ENCODE measurements at places on chromosomes 13 and 19.
A peak's percentile ranks its signal among the peaks of the same experiment; 100 is the strongest.

DNA sequence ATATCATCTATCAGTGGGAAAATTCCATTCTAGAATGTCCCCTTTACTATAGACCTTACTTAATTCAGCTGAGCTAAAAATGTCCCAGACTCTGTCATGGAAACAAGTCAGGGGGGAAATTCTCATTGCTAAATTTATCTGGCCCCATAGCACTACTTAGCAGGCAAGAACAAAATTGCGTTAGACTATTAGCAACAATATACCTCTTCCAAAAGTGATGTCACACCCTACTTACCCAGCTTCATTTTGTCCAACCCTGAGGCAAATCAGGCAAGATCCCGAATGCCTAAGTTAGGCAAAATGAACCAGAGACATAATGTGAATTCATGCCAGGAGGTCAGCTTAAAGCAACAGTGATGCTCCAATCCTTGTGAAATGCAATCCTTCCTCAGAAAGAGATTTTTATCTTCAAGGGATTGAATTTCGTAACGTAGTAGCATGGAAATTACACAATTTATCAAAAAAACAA lies 93.7 kb downstream of the FRY start:
- DNase-seq: no peak

GRCh38 chr13:99756281-99756680 lies 215.3 kb downstream of the ZIC5 start:
- DNase-seq: no peak

GRCh38 chr19:5078666-5079065 lies 109.8 kb downstream of the KDM4B start:
- DNase-seq: no peak

- no peak for DNase-seq
Observed at GRCh38 chr13:60164234-60164889, 634 bp upstream of the DIAPH3 start.

DNA sequence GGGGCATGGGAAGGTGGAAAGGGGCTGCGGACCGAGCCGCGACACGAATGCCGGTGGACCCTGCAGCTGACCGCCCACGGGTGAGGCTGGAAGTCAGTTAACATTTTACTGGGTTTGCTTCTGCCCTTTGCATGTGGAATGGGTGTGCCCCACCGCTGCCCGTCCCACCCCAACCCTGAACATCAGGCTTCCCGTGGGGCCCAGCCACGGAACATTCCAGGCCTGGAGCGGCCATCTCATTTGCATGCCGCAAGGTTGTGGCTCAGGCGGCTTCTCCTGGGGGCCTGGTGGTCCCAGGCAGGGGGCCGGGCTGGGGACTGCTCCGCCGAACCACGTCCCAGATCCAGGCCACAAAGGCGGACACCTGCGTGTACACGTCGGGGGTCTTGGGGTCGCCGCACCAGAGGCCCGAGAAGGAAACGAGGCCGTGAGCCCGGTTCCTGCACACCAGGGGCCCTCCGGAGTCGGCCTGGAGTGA lies 9.3 kb downstream of the FSTL3 start:
- no peak for DNase-seq

DNA sequence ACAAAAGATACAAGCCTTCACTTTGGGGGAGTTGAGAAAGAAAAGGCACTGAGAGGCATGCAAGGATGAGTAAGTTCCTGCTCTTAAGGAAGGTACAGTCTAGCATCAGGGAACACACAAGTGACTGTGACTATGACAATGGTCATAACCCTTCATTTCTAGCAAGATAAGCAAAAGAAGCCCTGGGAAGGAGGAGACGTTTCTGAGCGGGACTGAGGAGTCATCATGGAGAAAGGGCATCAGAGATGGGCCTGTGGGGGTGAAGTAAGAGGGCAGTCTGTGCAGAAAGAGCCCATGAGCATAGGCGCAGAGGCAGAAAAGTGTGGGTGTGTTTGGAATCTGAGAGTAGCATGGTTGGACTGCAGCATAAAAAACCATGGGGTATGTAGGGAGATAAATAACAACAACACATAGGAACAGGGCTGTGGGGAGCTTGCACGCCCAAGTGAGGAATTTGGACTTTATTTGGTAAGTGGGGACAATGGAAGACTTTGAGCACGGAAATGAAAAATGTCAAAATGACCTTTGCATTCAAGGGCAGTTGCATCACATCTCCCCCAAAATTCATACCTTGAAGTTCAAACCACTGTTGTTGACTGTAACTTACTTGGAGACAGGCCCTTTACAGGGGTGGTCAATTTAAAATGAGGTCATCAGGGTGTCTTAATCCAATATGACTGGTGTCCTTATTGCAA lies 86.7 kb downstream of the MBNL2 start:
- DNase-seq: no peak

GRCh38 chr19:48746738-48747575 lies at the start of gene IZUMO1:
Gene IZUMO1 (minus strand): TSS chr19:48746909. CDS start chr19:48745859, 1,050 bp downstream.
- DNase-seq: peak; percentile 72

DNA sequence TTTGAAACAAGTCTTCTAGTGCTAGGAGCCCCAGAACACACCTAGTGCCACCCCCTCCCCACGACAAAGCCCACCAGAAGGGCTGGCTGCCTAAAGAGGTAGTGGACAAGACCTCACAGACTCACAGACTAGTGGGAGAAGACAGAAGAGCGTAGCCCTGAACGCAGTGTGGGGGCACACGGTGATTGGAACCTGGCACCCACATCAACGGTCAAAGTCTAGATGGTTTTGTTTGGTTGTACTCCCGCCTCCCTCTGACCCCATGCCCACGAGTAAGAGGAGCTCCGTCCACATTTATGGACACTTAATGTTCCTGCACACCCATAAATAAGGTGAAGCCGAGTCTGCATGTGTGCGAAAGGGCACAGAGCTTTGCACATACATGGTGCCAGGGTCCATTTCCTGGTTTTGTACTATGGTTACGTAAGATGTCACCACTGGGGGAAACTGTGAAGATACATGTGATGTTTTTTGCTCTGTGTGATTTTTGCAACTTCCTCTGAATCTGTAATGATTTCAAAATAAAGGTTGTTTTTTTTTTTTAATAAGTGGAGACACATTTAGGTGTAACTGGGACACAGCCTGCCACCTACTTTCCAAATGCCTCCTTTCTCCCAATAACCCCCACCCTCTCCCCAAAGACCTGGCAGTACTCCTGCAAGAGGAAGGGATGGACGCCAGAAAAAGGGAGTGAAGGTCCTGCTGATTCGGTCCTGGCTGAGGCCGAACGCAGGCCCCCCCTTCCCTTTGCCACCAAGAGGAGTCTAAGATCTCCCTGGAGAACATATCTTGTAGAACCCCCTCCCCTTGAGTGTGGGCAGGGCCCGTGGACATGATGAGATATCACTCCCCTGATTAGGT lies 72.8 kb downstream of the GNG7 start:
- DNase-seq: no peak

GRCh38 chr13:101474419-101474957 lies 22.0 kb downstream of the ITGBL1 start:
- no peak for DNase-seq

DNA sequence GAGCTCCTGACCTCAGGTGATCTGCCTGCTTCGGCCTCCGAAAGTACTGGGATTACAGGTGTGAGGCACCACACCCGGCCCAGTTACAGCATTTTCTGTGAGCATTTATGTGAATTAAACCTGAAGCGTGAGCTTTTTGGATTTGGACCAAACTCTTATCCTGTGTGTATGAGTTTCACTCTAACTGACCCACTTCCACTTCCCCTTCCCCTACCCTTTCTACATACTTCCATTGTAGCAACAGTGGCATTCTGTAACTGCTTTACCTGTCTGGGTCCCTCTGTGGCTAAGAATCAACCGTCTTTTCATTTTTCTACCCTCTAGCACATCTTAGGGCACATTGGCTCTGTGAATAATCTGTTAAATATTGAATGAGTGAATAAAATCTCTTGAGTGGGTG lies 16.2 kb downstream of the FRY start:
- DNase-seq: no peak

- no peak for DNase-seq
Observed at GRCh38 chr13:45207319-45207718, 6.5 kb upstream of the KCTD4 start.

GRCh38 chr19:54430306-54431254 lies 15.3 kb downstream of the TTYH1 start:
- DNase-seq: peak; percentile 67

GRCh38 chr13:99985886-99986527 lies 4.4 kb downstream of the ZIC2 start:
- no peak for DNase-seq

DNA sequence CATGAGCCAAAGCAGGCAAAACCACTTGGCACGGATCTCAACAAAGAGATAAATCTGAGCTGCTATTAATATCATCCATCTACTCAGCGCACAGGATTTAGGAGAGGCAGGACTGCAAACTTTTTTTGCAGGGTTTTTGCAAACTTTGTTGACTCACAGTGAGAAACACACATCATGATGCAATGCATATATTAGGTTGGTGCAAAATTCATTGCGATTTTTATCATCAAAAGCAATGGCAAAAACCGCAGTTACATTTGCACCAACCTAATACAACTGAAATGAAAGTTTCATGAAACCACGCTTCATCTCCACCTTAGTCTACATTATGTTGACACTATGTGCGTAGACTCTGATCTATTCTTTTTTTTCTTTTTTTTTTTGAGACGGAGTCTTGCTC lies 4.5 kb upstream of the NOVA2 start:
- DNase-seq: no peak

GRCh38 chr19:4664642-4665041 lies 5.5 kb downstream of the MYDGF start:
- DNase-seq: no peak

DNA sequence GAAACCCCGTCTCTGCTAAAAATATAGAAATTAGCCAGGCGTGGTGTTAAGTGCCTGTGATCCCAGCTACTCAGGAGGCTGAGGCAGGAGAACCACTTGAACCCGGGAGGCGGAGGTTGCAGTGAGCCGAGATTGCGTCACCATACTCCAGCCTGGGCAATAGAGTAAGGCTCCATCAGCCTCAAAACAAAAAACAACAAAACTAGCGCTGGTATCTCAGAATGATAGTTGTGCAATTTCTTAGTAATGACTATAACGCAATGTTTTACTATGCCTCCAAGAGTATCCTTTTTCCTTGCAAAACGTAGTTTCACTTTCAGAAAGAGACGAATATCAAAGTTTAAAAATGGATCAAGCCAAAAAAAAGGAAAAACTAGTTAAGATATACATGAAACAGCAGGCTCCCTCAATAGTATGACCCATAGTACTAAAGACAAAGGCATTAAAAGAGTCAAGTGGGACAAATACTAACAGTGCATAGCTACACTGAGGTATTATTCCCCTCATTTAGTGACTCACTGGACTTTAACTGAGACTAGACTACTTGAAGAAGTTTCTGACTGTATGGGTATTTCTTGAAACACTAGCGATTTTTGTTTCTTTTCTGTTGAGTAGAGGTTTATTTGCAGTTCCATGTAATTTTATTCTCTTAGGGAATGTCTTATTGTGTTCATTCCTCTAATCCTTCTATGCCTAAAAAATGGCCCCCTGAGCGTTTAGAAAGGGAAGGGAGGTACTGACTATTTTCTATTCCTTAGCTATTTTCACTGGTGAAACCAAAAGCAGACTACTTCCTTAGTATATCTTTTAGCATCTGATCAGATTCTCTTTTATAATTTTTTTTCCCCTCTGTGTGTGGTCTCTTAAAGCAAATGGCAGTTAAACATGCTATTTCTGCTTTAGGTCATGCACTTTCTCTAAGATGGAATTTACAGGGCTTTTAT lies 10.4 kb upstream of the ITM2B start:
- no peak for DNase-seq

GRCh38 chr13:58056426-58056825 lies 424.9 kb downstream of the PCDH17 start:
- DNase-seq: no peak
